ENCODE measurements at places on chromosomes 4 and X. TPM values are rescaled to one million over a fixed set of nuclear protein-coding genes. Genes with fewer than 3 reads are reported as not detected.

GRCh38 chr4:144547678-144548298 is 98.2 kb upstream of the HHIP start:
- no peak overlapping the region for H3K4me3 ChIP-seq
- no peak for DNase-seq
- H3K27me3 ChIP-seq = no peaks in the 10 kb centered on the region
- H3K27ac ChIP-seq = no peak overlapping the region
- no peaks in the 10 kb centered on the region for H3K4me1 ChIP-seq

GRCh38 chr4:9913846-9914245 is 107.5 kb downstream of the SLC2A9 start:
- H3K36me3 ChIP-seq = no peaks in the 10 kb centered on the region
- peaks cover 15% of the 10 kb centered on the region for H3K27me3 ChIP-seq
- no peaks in the 10 kb centered on the region for H3K4me1 ChIP-seq
- no peak overlapping the region for H3K27ac ChIP-seq

DNA sequence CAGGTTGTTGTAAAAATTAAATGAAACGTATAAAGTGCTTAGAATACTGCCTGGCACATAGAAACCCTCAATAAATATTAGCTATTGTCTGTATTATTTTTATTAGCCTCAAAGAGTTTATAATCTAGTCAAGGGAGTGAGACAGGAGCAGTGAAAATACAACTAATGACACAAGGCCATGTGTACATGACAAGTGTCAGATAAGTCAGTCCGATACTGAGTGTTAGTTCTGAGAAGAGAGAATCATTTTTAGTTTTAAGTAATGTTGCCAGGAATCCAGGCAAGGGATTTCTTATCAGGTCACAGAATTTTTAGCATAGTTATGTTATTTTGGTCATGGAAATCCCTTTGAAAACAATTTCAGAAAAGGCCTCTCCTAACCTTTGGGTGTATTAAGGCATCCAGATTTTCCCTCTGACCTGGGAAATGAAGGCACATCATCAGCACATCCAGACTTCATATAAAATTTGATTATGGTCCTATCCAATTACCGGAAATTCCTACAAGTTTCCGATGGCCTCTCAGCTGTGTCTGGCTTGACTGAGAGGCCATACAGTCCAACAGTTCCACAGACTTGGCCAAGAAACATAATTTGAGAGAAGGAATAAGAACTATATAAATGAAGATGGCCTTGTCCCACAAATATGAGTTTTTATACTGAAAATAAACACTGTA is 35.7 kb downstream of the PPARGC1A start:
- no peaks in the 10 kb centered on the region for H3K36me3 ChIP-seq
- H3K27ac ChIP-seq = no peak overlapping the region
- no peaks in the 10 kb centered on the region for H3K27me3 ChIP-seq
- no peak overlapping the region for H3K4me3 ChIP-seq
- DNase-seq = no peak

DNA sequence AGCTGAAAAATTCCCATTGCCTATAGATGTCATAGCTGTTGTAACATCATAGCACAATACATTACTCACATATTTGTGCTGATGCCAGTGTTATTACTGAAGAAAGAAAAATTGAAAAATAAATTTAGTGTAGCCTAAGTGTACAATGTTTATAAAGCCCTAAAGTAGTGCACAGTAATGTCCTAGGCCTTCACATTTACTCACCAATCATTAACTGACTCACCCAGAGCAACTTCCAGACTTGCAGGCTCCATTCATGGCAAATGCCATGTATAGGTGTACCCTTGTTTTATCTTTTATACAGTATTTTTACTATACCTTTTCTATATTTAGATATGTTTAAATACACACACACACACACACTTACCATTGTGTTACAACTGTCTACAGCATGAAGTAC is 265.4 kb upstream of the MAGEB18 start:
- DNase-seq = no peak
- H3K36me3 ChIP-seq = no peaks in the 10 kb centered on the region
- no peaks in the 10 kb centered on the region for H3K27me3 ChIP-seq

DNA sequence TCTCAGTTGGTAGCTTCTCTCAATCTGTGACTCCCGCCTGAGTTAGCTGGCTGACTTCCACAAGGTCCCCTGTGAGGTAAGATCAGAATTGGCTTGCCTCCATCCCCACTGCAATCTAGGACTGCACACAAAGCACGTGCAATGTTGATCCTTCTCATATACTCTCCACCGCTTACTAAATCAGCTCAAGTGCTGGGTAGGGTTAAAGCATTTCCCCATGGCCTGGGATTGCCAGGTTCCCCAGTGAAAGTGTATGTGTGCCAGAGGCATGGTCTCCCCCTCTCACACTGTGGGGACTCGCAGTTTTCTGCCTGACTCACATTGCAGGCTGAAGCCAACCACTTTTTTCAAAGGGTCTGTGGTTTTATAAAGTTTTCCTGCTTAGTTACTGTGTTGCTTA is 886.9 kb downstream of the FAM133A start:
- H3K27ac ChIP-seq = no peak overlapping the region
- DNase-seq = no peak
- no peak overlapping the region for H3K4me3 ChIP-seq
- H3K27me3 ChIP-seq = no peaks in the 10 kb centered on the region
- H3K4me1 ChIP-seq = no peaks in the 10 kb centered on the region

DNA sequence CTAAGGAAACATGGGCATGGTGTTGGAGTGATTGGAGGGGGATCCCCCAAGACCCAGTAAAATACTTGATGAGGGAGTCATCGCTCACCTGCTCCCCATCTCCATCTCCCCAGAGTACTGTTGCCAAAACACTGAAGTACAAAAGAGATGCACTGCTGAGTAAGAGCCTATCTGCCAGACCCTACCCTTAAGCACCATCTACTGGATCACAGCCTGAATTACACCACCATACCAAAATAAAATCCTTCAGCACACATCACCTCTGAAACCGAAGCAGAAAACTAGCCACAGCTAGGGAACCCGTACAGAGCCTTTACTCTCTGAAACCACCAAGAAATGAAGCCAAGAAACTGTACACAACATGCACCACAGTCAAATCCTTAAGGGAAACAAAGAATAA is 466.3 kb upstream of the ACTRT1 start:
- H3K27me3 ChIP-seq = no peaks in the 10 kb centered on the region
- no peak overlapping the region for H3K27ac ChIP-seq
- H3K4me3 ChIP-seq = no peak overlapping the region
- no peaks in the 10 kb centered on the region for H3K36me3 ChIP-seq
- peak; percentile 49 for DNase-seq

- H3K27ac ChIP-seq = no peak overlapping the region
- DNase-seq = no peak
- no peak overlapping the region for H3K4me3 ChIP-seq
- no peaks in the 10 kb centered on the region for H3K36me3 ChIP-seq
- no peaks in the 10 kb centered on the region for H3K4me1 ChIP-seq
- H3K27me3 ChIP-seq = no peaks in the 10 kb centered on the region
Observed at GRCh38 chrX:111648802-111649201, 32.2 kb upstream of the ALG13 start.

DNA sequence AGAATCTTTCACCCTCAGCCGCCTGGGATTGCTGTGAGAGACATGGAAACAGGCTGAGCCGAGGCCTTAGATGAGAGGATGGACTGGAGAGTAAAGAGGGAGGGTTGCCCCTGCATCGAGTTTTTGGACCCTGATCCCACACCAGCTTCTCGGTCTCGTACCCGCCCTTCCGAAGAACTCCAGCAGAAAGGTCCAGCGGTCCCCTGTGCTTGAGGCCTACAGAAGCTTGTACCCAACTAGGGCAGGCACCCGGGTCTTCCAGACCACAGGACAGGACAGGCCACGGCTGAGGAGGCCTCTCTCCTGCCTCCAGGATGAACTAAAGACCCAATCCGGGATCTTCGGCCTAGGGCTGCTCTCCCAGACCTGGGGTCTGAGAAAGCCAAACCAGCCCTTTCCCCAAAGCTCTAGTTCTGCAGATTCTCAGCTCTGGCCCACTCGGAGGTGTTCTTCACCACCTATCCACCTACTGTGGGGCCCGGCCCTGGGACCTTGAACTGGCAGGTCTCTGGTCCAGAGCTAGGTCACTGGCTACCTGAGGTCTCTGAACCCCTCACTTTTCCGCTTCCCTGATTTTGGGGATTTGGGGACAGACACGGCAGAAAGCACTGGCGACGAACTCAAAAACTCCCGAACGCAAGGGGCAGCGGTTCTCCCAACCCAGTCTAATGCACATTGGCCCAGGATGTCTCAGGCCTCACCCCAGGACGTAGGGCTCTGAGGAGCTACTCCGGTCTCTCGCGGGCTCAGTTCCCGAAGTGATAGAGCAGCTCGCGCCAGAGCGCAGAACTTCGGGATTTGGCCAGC is 1.1 kb downstream of the NKX3-2 start:
- peaks cover 95% of the 10 kb centered on the region for H3K27me3 ChIP-seq
- peak; percentile 77 for DNase-seq
- H3K27ac ChIP-seq = no peak overlapping the region

DNA sequence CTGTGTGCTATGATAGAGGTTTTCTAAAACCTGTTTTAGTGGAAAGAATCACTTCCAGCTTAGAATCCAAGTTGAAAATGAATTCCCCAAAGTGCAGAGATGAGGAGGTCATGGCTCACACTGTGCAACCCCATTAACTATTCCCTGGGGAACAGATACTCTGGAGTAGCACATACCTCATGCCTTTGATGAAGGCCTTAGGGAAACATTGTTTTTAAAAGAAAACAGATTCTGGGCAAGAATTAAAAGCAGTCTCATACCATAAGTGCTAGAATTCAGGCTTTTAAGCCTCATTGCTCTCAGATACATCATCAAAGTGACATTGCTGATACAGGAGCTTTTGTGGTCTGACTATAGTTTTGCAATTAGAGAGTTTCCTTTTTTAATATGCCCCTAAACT is 115.1 kb downstream of the NDST4 start:
- no peak overlapping the region for H3K4me3 ChIP-seq
- H3K27ac ChIP-seq = no peak overlapping the region
- H3K27me3 ChIP-seq = no peaks in the 10 kb centered on the region
- DNase-seq = no peak

Gene SMIM10
- total RNA-seq = 1.2 TPM

Gene RAB33A
- total RNA-seq = 2.1 TPM

Gene FAM149A
- 2.4 TPM for total RNA-seq

Gene CPZ
- total RNA-seq = 25.4 TPM

Gene UGT2B17
- not detected for total RNA-seq
